ENCODE measurements at places on chromosomes 2 and 18.

- no peak for DNase-seq
Observed at GRCh38 chr18:75172299-75173124, 36.4 kb downstream of the PTGR3 start.

- no peak for DNase-seq
Observed at GRCh38 chr2:178422097-178422496, 28.9 kb downstream of the PRKRA start.

DNA sequence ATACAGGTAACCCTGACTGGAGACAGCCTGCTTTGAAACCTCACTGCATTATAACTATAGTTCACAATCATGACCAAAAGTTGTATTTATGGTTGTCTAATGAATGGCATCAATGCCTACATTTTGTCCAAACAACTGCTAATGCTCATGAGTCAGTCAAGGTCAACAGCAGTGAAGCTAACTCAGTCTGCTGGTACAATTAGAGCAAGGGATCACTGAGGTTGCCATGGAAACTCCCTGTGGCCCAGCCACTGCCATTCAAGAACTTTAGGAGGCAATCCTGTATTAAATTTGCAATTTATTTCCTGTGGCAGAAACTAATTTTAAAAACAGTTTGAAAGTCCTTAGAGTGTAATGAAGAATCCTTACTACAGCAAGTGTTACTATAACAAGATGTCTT is 185.1 kb upstream of the SMAD7 start:
- no peak for DNase-seq

DNA sequence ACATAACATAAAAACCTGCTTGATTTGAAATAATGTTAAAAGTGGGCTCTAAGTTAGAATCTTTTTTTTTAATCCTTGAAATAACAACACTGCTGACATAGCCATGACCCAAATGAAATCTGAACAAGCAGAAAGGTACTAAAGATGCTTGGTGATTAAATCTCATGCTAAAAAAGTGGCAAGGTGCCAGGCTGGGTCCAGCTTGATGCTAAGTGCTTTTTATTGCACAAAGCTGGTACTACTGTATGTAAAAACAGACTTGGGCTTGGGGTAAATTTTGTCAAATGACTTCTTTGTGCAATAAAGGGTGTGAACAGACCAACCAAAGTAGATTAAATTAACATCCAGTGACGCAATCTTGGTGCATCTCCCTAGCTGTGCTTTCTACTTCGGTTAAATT is 13.4 kb downstream of the BCL11A start:
- DNase-seq = no peak

GRCh38 chr2:186592137-186592875 is 2.5 kb downstream of the ITGAV start:
- DNase-seq = no peak

DNA sequence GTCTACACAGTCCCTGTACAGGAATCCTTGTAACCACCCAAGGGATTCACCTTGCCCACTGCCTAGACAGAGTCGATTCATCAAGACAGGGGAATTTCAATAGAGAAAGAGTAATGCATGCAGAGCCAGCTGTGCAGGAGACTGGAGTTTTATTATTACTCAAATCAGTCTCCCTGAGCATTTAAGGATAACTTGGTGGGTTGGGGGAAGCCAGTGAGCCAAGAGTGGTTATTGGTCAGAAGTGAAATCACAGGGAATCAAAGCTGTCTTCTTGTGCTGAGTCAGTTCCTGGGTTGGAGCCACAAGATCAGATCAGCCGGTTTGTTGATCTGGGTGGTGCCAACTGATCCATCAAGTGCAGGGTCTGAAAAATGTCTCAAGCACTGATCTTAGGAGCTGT is 17.8 kb upstream of the FAM98A start:
- no peak for DNase-seq

DNA sequence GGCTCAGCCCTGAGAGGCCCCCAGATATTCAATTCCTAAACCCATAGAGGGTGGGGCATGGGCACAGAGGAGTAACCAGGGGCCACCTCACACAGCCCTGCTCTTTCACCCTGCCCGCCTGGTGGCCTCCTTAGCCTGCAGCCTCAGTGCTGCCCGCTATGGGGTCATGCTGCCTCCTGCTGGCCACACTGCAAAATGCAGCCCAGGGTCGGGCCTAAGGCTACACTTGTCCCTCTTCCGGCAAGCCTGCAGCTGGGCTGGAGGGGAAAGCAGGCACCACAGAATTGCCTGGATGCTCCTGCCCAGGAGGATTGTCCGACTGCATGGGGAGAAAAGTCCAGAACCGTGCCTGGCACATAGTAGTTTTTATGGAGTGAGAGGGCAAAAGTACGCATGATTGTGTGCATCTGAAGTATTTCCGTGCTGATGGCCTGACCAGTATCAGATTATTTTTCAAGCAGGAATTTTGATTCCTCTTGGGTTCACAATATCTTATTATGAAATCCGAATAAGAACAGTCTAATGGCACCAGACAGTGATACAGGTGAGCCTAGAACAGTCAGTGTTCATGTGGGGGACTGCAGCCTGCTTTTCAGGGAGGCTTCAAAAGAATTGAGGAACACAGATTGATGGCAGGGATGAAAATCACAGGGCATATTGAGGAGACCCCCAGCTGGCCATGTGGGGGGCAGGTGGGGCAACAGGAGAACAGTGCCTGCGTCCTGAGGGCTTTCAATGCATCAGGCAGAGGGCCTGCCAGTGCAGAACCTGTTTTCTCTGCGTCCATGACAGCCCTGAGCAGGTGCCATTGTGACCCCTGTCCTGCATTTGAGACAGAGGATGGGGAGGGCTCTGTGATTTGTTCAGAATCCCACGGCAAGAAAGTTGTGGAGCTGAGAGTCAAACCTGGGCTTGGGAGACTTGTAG is 51.2 kb upstream of the ALPP start:
- DNase-seq = no peak

Data from thoracic aorta (tissue), 2 donors.